ENCODE measurements at places on chromosomes 7 and 10.

- DNase-seq: no peak
Observed at GRCh38 chr10:44382131-44382858, 2.6 kb downstream of the CXCL12 start.

- no peak for DNase-seq
Observed at GRCh38 chr10:110093722-110094121, 85.9 kb downstream of the ADD3 start.

GRCh38 chr7:151607464-151607867 is 87.8 kb upstream of the RHEB start:
- peak; percentile 60 for DNase-seq

- DNase-seq: no peak
Observed at GRCh38 chr7:111429781-111430180, 132.5 kb downstream of the IMMP2L start.

DNA sequence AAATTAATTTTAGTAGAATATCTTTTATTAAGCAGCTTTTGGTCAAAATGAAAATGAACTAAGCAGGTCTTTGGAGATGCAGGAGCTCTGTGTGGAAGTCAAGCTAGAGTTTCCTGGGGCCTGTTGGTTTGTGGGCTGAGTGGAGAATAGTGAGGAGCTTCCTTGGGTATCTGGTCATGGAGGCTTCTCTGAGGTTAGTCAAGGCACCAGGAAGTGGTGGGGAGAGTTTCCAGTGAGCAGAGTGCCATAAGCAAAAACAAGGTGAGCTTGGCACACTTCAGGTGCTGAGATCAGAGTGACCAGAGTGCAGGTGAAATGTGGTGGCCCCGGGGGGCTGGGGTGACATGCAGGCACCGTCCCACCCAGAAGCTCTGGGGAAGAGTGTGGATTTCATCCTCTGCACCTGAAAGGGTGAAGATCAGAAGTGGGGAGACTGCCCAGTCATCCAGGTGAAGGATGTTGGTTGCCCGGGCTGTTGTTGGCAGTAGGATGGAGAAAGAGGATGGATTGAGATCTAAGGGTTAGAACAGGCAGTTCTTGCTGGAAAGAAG is 77.4 kb downstream of the WDR37 start:
- no peak for DNase-seq

All from renal cortical epithelial cell (primary cell).